ENCODE measurements at places on chromosomes 13 and 19.

GRCh38 chr13:32636711-32637110, 50.5 kb downstream of the PDS5B start:
- DNase-seq = no peak

GRCh38 chr13:92379371-92379770, 847.2 kb upstream of the GPC6 start:
- no peak for DNase-seq

DNA sequence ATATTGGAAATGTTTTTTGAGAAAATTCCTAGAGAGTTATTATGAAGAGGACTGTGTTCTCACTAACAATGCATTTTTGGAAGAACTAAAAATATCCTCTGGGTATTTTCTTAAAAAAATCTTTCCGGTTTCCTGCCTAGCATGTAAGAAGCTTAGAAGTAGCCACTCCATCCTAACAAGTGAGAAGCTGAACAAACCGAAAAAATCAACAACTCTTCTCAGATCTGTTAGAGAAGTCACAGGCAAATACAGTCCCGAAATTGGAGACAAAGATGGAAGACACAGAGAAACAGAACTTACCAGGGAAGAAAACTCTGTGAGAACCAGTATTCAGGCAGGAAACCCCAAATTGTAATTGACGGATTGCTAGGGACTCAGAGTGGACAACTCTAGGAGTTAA, 173.0 kb downstream of the KLF12 start:
- no peak for DNase-seq

- no peak for DNase-seq
These were observed 76.6 kb upstream of the SIAH3 start for GRCh38 chr13:45928176-45928575.
